Hippocampal formation (tissue), 2 donors: ENCODE measurements at places on chromosomes 6 and 20.

GRCh38 chr6:168871642-168872315 lies 381.9 kb downstream of the THBS2 start:
- DNase-seq, result no peak

DNA sequence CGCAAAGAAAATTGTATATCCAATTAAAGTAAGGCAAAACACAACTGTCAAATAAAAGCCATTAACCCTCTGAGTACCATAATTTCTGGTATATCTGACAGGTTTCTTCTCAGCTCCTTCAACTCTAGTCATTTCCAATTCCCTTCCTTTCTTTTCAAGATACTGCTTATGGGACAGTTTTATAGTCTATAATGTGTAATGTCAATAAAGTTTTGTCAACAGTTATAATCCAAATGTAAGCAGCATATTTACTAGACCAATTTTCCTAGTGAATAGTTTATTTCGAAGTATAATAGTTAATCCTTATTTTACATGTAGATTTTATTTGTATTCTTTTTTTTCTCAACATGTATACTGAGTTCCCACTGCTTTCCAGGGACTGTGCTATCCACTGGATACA lies 1081.8 kb downstream of the EPHA7 start:
- no peak for DNase-seq

DNA sequence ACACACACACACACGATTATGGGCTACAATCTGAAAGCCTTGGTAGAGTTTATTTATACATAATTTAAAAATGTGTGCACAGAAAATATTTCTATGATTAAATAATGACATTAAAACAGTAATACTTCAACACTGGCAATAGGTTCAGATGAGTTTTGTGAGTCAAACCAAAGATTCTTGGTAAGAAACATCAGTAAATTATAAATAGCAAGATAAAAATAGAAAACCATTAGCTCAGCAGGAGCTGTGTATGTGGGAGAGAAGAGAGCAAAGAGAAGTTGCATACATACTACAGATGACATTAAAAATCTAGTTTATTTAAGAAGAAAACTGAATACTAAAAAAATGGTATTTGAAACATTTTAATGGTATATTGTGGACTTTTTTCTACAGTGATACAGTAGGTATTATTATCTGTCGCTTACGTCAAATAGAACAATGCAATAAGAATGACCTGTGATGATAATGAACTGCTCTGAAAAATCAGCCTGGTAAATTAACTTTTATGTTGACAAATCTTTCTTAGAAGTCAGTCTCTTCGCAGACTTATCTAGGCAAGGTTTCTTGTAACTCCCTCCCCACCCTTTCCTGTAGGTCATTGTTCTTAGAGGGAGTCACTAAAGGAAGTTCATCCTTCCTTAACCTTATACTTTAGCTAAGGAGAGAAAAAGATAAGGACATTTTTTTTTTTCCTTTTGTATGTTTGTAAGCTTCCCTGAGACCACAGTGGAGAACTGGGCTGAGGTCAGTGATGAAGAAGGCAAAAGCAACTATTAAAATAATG lies 149.3 kb downstream of the GJA1 start:
- no peak for DNase-seq

DNA sequence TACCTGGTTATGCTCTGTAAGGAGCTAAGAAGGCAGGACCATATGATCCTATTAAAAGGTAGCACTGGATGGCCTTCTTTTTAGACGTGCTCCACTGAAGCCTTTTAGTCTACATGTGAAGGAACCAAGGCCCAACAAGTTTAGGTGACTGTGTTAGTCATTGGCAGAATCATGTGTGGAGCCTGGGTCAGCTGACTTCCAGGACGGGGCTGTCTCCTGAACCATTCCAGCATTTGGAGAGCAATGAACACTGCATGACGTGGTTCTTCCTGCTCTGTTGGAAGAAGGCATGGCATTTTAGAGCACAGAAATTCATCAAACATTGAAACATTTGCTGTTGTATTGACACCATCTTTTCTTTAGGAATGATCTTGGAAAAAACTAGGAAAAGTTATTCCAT lies 87.8 kb upstream of the TIAM2 start:
- DNase-seq, result no peak

GRCh38 chr6:127222418-127222817 lies 44.2 kb upstream of the RNF146 start:
- DNase-seq, result no peak

- DNase-seq, result no peak
Observed at GRCh38 chr6:18473755-18474154, 86.6 kb downstream of the RNF144B start.

- DNase-seq, result no peak
Observed at GRCh38 chr6:25972128-25972527, 9.5 kb downstream of the TRIM38 start.

DNA sequence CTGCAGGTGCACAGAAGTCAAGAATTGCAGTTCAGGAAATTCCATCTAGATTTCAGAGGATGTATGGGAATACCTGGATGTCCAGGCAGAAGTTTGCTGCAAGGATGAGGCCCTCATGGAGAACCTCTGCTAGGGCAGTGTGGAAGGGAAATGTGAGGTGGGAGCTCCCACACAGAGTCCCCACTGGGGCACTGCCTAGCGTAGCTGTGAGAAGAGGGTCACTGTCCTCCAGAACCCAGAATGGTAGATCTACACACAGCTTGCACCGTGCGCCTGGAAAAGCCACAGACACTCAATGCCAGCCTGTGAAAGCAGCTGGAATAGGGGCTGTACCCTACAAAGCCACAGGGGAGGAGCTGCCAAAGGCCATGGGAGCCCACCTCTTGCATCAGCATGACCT lies 681.4 kb downstream of the EPHA7 start:
- no peak for DNase-seq

DNA sequence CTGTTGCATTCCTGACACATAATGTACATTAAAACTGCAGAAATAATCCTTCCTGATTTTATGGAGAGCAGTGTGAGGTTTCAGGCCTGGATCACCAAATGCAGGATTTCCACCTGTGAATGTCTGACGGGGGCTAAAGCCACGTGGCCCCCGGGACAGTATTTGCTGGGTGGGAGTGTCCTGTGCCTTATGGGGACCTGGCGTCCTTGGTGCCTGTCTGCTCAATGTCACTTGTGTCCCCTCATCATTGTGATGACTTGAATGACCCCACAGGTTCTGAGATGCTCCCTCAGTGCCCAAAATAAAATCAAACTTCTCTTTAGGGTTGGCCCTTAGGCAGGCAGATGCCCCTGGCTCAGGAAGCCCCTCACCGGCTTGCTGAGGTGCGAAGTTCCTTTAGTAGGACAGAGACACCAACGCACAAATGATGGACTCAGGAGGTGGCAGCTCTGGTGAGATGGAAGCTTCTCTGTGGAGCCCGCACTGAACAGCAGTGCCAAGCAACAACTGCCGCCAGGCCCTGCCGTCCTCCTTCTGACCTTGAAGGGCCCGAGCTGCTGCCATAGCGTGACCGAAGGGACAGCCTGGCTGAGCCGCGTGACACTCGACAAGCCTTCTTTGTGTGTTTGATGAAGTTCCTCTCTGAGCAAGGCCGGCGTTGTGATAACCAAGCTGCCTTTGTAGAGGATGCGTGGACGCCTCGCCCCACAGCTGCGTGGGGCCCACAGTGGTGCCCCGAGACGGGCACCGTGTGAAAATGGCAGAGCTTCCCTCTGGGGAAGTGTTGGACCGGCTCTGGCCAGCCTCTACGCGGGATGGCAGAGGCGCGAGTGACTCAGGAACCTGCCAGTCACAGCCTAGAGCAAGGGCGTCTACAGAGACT lies 30.9 kb downstream of the FRMD1 start:
- DNase-seq, result peak; percentile 61

- DNase-seq, result no peak
Observed at GRCh38 chr6:111812060-111813038, 60.9 kb downstream of the FYN start.
